ENCODE measurements at places on chromosomes 4 and X. TPM values are rescaled to one million over a fixed set of nuclear protein-coding genes. Genes with fewer than 3 reads are reported as not detected.
A peak's percentile ranks its signal among the peaks of the same experiment; 100 is the strongest.

The CCNA2 gene
- 1.4 TPM for total RNA-seq

The DMRTC1B gene
- 2.0 TPM for total RNA-seq

The PNMA5 gene
- total RNA-seq: not detected

The PDZD4 gene
- 7.0 TPM for total RNA-seq

The ACSL4 gene
- total RNA-seq: 205 TPM

The AKAP4 gene
- not detected for total RNA-seq

The NIPAL1 gene
- 6.9 TPM for total RNA-seq

DNA sequence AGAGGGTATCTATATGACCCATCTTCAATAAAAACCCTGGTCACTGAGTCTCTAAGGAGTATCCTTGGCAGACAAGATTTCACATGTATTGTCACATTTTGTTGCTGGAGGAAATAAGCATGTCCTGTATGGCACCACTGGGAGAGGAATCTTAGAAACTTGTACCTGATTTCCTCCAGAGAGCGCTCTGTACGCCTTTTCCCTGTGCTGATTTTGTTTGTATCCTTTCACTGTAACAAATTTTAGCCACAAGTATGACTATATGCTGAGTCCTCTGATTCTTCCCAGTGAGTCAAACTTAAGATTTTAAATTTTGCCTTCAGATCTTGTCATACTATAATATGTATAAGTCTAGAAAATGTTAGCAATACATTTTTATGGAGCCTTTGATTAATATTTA is 102.8 kb downstream of the ITIH6 start:
- peak; percentile 8 for DNase-seq

- no peak for DNase-seq
Observed at GRCh38 chr4:171667906-171668305, 145.3 kb upstream of the GALNTL6 start.

DNA sequence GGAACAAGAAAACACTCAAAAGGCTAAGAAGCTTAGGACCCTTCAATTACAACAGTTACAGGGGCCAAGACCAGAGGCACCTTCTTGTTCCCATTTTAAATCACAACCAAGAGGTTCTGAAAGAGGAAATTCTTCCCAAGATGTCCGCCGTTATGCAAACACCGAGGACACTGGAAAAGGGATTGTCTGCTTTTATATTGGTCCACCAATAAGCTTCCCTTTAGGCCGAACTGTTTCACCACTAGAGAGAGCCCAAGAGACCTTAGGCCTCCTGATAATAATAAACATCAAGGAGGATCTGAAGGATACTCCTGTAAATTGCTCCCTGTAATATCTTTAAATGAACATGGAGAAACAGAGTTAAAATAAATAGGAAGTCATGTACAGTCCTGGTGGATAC is 92.6 kb upstream of the NLRP2B start:
- no peak for DNase-seq

DNA sequence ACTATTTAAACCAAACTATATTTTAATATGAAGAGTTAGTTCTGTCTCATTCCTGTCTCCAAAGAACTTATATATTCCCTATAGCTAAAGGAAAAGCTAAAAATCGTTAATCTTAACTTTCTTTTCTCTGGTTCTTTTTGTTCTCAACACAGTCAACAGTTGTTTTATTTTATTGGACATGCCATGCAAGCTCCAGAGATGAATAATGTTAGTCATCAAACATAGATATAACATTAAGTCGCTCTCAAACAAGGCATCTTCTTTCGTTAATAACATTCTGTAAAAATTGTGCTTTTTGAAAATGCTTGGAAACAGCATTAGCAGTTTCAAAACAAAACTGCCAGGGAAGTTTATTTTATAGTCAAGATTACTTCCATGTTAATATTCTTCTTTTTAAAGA is 117.9 kb upstream of the GPM6A start:
- DNase-seq: no peak

DNA sequence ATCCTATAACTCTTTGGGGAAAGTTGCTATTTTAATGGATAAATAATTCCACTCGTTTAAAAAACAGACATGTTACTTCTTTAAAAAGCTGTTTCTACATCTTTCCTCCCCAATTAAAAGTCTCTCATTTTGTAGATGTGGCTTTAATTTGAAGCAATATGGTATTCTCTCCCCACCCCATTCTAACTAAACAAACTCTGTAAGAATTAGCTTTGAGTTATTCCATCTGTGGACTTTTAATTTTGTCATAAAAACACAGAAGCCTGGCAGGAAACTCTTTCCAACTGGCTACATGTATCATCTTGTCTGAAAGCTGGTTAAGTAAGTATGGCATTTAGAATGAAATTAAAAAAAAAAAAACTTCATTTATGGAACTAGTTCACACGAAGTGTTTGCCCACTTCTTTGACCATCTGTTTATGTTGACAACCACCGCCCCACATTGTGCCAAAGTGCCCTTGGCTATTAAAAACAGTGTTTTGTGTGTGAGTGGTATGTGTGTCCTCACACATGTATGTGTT is 140.3 kb downstream of the NAA11 start:
- DNase-seq: no peak

GRCh38 chr4:113474017-113474416 is 287.5 kb downstream of the CAMK2D start:
- DNase-seq: no peak

- no peak for DNase-seq
Observed at GRCh38 chrX:1528884-1529203, 8.1 kb downstream of the P2RY8 start.

- peak; percentile 74 for DNase-seq
Observed at GRCh38 chrX:13223868-13224567, 95.8 kb downstream of the ATXN3L start.

DNA sequence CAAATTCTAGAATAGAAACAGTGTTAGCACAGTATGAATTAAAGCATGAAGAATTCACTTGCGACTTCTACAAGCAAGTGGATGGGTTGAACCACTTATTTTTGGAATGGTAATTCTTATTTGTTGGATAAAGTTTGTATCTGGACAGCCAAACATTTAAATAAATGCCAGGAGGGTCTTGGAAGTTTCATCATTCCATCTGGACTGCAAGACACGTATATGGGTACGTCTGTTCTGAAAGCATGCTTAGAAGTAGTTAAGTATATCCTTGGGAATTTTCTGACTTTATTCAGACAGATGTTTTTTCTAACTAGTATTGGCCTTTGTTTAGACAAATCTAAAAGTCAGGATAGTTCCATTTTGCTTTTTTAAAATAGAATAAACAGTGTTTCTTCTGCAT is 77.5 kb upstream of the CASK start:
- DNase-seq: no peak

GRCh38 chr4:95985051-95985450 is 145.2 kb downstream of the PDHA2 start:
- DNase-seq: no peak

DNA sequence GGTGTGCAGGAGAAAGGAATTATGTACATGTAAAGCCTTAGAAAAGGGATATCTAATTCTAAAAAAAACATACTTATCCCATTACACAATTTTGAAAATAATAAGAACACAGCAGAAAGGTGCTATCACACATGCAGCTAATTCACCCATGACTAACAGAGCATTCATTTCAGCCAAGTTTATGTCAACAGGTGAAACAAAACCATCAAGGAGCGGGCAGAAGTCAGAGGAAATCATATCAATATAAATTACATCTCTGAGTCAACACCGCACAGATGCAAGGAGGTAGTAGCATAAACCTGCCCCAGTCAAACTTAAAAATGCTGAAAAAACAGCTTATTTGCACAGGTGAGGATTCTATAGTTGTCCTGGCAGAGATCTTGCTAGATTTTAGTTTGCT is 197.9 kb downstream of the PRDM5 start:
- no peak for DNase-seq
